ENCODE measurements at places on chromosomes 2 and 18. TPM values are rescaled to one million over a fixed set of nuclear protein-coding genes. Genes with fewer than 3 reads are reported as not detected.

VWC2L gene
- total RNA-seq, result not detected

EDAR gene
- total RNA-seq, result 0.33 TPM

GALNT14 gene
- total RNA-seq, result 0.14 TPM

GRCh38 chr2:199848389-199849130, 2.4 kb downstream of the FTCDNL1 start:
- no peak for DNase-seq

- no peak for DNase-seq
Observed at GRCh38 chr18:11741505-11742145, 52.6 kb downstream of the GNAL start.

- DNase-seq, result no peak
Observed at GRCh38 chr2:152406119-152406835, 71.3 kb downstream of the FMNL2 start.

DNA sequence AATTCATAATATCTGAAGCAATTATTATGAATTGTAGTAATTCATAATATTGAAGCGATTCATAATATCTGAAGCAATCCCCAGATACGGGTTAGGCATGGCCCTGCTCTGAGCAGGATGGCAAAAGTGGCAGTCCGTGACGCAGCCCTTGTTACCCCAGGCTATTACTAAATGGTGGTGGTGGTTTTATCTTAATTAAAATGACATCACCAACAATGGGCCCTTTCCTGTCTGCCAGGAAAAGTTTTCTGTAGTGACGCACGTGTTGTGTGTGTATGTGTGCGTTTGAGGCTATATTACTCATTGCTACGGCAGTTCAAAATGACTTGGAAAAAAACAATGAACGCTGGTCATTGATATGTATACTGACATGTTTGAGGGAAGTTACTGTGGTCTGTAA, 10.6 kb upstream of the MOCOS start:
- no peak for DNase-seq

- no peak for DNase-seq
Observed at GRCh38 chr18:47381975-47382570, 130.6 kb upstream of the SKOR2 start.

- no peak for DNase-seq
Observed at GRCh38 chr2:3454802-3455201, 64.5 kb downstream of the ADI1 start.

DNA sequence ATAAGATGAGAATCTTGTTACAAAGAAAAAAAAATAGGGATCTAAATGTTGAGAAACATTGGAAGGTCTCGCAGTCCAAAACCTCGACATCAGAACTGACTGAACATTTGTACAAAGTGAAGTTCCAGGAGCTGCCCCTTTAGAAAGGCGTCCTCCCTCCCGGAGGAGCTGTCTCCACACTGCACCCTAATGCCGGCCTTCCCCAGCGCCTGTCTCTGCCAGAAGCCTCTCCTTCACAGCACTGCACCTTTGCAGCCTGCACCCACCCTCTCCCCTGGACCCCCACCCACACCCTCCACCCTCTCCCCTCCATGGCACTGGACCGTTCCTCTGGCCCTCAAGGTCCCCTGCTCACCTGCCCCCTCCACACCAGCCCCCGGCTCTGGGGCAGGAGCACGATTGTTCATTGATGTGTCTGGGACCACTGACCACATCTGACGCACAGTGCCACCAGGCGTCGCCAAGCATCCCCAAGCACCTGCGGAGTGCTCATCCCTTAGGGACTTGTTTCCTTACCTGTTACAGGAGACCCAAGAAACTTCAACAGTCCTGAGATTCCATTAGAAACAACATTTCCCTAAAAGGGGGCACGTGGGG, 90.3 kb upstream of the SNTG2 start:
- no peak for DNase-seq

DNA sequence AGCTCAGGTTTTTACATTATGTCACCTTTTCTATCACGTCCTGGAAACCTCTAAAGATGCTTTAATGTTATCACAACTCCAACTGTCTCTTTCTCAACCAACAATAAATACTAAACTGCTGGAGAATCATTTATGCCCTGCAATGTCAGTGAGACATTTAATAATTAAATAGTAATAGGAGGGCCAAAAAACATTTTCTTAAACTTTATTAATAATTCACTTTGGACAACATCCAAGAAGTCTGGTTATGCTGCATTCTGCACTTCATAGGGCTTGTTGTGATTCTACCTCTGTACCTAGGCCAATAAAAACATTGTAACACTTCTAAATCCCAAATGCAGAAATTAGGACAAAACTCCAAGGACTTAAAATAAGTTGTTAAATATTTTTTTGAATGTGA, 420.4 kb upstream of the LRRTM1 start:
- DNase-seq, result no peak

- no peak for DNase-seq
Observed at GRCh38 chr2:60125611-60126426, 427.6 kb downstream of the BCL11A start.
